ENCODE measurements at places on chromosomes 2 and 18. TPM values are rescaled to one million over a fixed set of nuclear protein-coding genes. Genes with fewer than 3 reads are reported as not detected.

Gene PID1
- total RNA-seq = 22.4 TPM

Gene POMC
- 8.5 TPM for total RNA-seq

Gene ACOXL
- total RNA-seq = not detected

Gene C2orf80
- not detected for total RNA-seq

Gene SERPINB13
- 34.2 TPM for total RNA-seq

Gene DTNB
- 14.4 TPM for total RNA-seq

Gene SLC5A7
- not detected for total RNA-seq

Gene COX7A2L
- total RNA-seq = 96.4 TPM

Gene PROKR1
- not detected for total RNA-seq

Gene AFF3
- 3.9 TPM for total RNA-seq

Gene LOXHD1
- 0.97 TPM for total RNA-seq

Gene FASTKD2
- 25.4 TPM for total RNA-seq

Gene ATP8B1
- total RNA-seq = 21.6 TPM

Gene FAM110C
- total RNA-seq = 49.9 TPM

Gene INHA
- total RNA-seq = not detected

Gene ASTL
- 1.8 TPM for total RNA-seq

Measured in lower leg skin (tissue), 4 donors.